ENCODE measurements at places on chromosomes 1 and 21.

DNA sequence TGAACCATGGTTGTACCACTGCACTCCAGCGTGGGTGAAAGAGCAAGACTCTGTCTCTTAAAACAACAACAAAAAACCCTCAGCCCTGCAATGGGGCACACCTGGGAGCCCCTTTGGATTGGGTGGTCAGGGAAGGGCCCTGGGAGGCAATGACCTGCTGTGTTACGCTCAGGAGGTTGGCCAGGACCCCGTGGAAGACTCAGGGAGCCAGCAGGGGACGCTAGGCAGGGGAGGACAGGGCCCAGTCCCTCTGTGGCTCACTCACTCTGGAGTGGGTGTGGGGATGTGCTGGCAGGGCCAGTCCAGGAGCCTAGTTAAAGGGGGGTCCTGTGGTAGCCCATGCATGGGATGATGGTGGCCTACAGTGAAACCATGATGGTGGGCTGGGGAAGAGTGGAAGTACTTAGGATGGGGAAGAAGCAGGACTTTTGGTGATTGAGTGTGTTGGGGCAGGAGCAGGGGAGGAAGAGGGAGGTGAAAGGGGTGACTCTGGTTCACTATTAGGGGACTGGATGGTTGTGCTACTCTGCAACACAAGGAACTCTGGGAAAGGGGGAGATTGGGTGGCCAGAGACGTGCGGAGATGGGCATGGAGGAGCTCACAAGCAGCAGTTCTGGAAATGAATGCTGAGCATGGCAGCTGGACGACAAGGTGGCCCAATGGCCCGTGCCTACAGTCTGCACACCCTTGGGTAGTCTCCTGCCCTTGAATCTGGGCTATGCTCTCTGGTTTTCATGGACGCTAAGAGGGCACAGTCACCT is 56.3 kb upstream of the FAM20B start:
- no peak for DNase-seq

DNA sequence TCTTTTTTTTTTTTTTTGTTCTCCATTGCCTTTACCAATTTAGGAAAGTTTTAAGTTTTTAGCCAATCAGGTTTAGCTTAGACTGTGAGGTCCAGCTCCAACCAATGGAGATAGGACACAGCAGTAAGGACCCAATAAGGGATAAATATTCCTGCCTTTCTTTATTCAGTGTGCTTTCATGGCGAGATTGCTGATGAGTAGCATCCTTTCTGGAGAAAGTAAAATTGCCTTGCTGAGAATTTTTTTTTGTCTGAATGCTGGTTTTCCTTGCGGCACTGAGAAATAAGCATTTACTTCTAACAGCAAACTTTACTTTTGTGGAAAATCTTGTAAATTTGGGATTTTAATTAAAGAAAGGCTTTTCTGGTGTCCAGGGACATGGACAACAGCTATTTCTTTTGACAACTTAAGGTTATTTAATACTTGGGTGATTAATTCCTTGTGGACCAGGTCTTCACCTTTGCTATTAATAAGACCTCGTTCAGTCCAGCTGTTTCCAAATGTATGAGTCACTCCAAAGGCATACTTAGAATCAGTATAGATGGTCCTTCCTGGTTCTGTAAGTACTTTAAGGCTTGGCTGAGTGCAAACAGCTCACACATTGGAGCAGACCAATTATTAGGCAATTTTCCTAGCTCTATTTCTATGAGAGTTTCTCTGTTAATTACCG is 54.1 kb downstream of the SERINC2 start:
- no peak for DNase-seq

DNA sequence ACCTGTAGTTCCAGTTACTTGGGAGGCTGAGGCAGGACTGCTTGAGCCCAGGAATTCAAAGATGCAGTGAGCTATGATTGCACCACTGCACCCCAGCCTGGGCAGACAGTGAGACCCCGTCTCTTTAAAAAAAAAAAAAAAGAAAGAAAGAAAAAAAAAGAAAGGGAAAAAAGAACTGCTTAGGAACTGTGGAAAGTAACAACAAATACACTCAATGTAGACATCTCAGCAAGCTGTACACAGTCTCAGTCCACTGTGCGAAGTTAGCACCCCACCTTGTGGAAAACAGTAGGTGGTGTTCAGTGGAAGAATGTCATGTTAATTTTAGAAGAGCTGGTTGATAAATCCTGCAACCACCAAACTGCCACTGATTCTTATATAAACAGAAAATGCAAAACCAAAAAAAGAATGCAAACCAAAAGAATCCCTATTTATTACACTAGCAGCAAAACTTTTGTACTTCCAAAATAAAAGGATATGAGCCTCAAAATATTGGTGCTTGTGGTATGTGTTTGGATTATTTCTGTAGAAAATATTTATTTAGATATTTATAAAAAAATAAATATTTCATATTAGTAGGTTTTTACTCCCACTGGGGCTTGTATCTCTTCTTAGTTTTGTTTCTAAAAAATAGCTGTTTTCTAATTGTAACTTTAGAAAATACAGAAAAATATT is 31.1 kb downstream of the ALG14 start:
- DNase-seq = peak; percentile 18

- DNase-seq = no peak
Observed at GRCh38 chr1:207793327-207793726, 41.5 kb downstream of the CD46 start.

DNA sequence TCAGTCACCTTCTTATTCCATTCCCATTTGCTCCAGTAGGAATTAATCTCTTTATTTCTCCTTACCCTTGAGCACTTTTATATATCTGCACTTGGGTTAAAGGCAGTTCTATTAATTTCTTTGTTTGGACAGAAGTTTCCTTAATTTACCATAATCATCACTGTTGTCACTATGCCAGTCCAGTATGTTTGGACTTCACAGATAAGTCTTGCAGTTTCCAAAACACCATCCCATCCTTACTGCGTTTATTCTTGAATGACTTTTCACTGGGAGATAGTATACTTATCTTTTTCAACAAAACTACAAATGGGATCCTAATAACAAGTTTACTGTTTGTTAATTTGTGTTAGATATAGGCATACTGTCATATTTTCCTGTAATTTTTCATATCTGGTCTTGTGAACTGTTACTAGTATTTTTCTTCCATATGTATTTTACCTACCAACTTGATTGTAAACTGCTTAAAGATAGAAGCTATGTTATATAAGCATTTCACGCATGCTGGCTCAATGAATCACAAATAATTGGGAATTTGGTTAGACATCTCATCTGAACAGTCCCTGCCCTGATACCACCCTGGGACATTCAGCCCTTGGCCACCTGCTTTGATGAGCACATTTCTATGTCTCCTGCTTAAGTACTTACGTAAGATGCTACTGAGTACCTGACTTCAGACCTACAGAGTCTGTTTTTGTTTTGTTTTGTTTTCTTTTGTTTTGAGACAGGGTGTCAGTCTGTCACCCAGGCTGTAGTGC is 78.2 kb downstream of the OLFML2B start:
- no peak for DNase-seq

DNA sequence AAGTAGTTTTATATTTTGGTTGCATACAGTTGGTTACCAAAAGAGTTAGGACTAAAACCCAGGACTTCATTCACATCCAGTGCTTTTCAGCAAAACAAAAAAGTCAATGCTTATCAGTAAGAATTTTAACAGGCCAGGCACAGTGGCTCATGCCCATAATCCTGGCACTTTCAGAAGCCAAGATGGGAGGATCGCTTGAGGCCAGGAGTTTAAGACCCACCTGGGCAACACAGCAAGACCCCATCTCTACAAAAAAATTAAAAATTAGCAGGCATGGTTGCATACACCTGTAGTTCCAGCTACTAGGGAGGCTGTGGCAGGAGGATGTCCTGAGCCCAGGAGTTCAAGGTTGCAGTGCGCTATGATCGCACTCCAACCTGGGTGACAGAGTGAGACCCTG is 47.3 kb downstream of the AKT3 start:
- no peak for DNase-seq

- peak; percentile 92 for DNase-seq
Observed at GRCh38 chr1:23743287-23744152, at the start of gene ELOA. ELOA (plus strand) TSS chr1:23743471; CDS start chr1:23743504, 33 bp downstream.

- DNase-seq = no peak
Observed at GRCh38 chr1:160606611-160607010, 27.3 kb upstream of the CD84 start.

GRCh38 chr1:236282425-236282716 is 613 bp upstream of the ERO1B start:
- no peak for DNase-seq

DNA sequence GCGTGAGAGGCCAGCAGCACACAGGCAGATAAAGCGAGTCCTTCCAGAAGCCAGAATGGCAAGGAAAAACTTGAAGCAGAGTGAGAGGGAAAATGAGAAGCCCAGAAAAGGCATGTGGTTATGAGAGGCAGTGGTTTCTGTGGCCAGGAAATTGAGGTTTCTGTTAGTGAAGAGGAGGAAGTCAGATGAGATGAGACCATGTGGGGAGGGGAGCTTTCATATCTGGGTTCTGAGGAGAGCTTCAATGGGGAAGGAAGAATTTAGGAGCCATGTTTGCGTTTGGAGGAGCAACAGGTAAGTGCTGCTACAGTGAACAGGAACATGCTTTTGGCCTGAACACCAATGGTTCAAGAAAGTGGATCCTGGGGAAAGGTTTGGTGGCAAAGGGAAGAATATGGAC is 6.1 kb upstream of the CD1A start:
- no peak for DNase-seq

- no peak for DNase-seq
Observed at GRCh38 chr1:19656134-19656779, 8.4 kb upstream of the HTR6 start.

- no peak for DNase-seq
Observed at GRCh38 chr21:42025376-42026081, 15.4 kb upstream of the ZBTB21 start.

DNA sequence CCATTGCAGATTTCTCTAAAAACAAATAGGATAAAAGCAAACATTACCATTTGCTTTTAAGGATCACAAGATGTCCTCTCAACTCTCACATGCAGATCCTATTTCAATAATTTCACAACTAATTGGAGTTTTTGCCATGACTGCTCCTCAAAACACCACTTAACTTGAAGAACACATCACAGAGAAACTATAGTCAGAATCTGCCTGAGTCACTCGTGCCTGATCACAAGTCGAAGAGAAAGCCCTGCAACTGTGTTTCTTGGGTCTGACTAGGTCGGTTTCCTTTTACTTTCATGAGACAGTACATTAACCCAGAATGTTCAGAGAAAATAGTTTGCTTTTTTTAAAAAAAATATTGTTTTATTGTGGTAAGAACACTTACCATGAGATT is 46.3 kb upstream of the SMYD2 start:
- no peak for DNase-seq

Measured in frontal cortex (tissue), 4 donors.